ENCODE measurements at places on chromosomes 3 and 15.

- DNase-seq, result no peak
Observed at GRCh38 chr15:41148065-41148464, 32.0 kb upstream of the INO80 start.

- no peak for DNase-seq
Observed at GRCh38 chr3:100780071-100780622, 70.9 kb downstream of the TFG start.

DNA sequence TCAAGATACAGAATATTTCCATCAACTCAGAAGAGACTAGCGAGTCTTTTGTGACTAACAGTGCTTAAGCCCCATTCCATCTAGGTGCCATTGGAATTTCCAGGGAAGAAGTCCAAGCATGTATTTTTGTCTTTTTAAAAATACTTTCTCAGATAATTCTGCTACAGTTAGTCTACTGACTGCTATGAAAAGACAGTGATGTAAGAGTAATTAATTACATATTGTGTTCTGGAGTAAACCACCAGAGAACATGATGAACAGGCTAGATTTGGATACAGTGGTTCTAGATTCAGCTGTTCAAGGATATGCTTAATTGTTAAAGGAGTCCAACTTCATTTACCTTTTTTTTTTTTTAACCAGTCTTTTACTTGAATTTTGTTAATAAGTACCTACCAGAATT, 34.8 kb upstream of the PAK6 start:
- DNase-seq, result no peak

- DNase-seq, result no peak
Observed at GRCh38 chr3:60079076-60079475, 1029.3 kb upstream of the CFAP20DC start.

GRCh38 chr15:66841953-66842681, 140.1 kb downstream of the SMAD6 start:
- peak; percentile 63 for DNase-seq

GRCh38 chr15:39778021-39778420, 4.6 kb downstream of the FSIP1 start:
- no peak for DNase-seq

DNA sequence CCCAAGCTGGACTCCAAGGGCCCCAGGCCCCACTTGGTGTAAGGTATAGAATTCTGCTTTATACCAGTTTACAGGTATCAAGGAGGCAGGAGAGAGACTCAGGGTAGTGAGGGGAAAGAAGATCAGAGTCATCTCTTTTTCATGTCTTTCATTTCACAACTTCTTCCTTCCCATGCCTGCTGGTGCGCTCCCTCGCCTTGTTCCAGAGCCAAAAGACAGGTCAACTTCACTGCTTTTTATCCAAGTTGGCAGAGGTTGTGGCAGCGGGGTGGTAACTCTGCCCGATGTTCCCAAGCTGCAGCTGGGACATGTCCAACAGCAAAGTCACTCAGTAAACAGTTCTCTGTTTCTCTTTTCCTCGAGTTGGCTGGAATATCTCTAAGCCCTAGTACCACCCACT, 86.3 kb upstream of the TCF12 start:
- DNase-seq, result no peak

DNA sequence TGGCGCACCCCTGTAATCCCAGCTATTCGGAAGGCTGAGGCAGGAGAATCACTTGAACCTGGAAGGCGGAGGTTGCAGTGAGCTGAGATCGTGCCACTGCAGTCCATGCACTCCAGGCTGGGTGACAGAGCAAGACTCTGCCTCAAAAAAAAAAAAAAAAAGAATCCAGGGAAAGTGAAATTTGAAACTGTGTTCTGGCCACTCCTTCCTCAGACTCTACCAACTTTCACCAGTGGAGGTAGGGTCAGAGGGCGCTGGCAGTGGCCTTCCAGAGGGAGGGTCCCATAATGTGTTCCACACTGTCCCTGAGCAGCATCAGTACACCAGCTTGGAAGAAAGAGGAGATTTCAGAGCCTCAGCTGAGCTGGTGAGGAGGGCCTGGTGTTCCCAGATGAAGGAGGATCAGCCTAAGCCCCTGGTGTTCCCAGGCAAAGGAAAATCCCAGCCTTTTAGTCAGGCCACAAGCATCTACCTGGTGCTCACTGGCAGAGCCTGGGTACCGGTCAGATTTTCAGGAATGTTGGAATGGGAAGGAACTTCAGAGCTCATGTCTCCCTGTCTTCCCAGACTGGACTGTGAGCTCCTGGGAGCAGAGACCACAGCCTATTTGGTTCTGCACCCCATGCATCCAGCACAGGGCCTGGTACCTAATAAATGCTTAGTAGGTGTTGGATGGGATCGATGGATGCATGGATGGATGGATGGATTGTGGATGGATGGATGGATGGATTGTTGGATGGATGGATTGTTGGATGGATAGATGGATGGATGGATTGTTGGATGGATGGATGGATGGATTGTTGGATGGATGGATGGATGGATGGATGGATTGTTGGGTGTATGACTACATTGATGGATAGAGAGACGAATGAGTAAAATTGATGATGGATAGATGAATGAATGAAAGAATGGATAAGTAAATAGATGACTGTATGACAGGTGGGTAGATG, 117.9 kb downstream of the CORO2B start:
- DNase-seq, result no peak

DNA sequence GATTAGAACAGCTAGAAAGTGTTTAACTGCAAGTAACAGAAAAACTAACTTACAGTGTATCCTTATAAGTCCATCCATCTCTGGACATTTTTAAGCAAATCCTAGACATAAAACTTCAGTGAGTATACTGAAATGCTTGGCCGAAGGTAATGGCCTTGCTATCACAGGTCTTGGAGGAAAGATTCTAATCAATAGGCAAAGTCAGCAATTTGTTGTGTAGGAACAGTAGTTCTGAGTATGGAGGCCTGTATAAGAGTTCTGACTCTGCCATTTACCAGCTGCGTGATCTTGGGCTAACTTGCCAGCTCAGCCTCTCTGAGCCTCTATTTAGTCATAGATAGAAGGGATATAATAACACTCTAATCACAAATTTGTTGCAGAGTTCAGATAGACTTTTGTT, 328.1 kb downstream of the IL20RB start:
- DNase-seq, result no peak

GRCh38 chr3:64852738-64853137, 164.9 kb upstream of the ADAMTS9 start:
- DNase-seq, result no peak

DNA sequence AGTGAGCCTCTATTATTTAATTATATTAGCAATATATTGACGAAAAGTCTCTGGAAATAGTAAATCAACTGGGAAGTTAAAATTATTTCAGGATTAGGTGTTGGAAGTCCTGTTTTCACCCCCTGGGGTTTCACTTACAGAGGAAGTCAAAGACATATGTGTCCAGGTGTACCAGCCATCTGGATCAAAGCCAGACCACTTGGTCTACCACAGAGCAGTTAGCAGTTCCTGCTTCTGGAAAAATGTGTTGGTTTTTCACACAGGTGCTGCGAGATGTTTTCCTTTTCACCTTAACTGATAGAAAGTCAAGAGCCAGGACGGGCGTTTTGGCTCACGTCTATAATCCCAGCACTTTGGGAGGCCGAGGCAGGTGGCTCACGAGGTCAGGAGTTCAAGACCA, 13.1 kb downstream of the MME start:
- DNase-seq, result no peak

GRCh38 chr3:43063114-43063513, 42.8 kb downstream of the POMGNT2 start:
- DNase-seq, result no peak

DNA sequence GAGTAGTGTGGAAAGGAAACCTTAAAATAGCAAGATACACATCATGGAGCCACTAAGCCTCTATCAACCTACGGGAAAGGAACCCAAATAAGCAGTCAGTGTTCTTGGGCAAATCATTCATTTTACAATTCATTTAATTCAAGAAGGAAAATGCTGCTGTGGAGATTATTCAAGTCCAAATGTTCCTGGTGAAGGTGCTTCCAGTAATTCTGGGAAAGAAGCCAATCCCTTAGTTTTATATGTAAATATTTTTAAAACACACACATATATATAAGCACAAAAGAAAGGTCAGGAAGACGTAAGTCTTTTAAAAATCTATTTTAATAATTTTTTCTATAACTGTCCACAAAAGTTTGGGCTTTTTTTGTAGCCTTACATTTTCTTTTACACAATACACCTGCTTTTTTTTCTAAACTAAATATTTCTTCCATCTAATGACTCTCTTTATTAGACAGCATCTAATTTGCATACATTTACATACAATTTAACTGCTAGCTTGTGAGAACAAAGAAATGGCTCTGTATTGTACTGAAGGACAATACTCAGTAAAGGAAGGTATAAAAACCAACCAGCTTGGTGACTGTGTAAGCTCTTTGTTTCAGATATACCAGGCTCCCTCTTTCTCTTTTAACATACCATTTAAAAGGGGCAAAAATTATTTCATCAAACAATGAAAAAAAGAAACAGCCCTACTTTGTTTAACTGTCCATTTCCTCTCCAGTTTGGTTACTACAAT, 269.5 kb downstream of the ZBTB20 start:
- no peak for DNase-seq

- no peak for DNase-seq
Observed at GRCh38 chr3:32968166-32968919, 16.9 kb downstream of the CCR4 start.

- no peak for DNase-seq
Observed at GRCh38 chr15:74460298-74460697, 662 bp downstream of the UBL7 start.

- no peak for DNase-seq
Observed at GRCh38 chr15:40338041-40338657, 2.6 kb downstream of the CCDC9B start.

DNA sequence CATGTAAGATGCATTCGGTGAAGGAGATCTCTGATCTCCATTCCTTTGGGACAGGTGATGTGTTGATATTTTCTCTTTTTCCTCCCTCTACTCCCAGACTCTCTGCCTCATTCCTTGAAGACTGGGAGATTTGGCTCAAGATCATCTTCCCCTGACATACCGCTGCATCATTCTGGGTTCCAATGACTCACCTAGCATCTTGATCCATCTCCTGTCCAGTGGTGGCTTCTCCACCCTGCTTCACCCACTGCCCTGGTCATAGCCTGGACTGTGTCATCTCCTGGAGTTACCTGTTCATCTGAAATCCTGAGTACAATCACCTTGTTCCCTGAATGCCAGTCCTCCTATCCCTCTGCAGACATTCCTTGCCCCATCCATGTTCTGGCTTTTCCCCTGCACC, 57.4 kb upstream of the TRAK1 start:
- no peak for DNase-seq

DNA sequence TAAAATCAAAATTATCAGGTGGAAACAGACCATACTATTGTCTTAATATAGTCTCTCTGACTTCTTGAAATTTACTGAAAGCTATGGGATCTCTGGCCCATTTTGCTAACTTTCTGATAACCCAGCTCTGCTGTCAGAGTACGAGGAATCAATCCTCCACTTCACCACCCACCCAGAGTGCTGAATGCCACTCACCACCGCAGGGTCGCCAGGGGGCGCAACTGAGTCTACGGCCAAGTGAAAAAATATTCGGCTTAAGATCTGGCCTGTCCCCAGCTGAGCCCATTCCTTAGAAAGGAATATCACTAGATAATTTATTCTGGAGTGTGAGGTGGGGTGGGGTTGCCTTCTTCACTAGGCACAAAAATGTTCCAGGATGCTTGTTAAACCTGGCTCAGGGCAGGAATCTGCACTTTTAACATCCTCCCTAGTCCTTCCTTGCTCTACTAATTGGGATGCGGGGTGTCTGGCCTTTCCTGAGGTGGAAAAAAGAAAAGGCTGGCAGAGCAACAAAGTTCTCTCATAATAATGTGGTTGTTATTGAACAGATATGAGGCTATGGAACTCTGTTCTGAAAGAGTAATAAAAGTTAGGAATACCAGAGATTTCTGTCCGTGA, 520.6 kb downstream of the MFSD1 start:
- no peak for DNase-seq

GRCh38 chr3:120274739-120275167, 10.3 kb downstream of the GPR156 start:
- DNase-seq, result peak; percentile 19

GRCh38 chr3:139689708-139690228, 12.0 kb upstream of the NMNAT3 start:
- no peak for DNase-seq

GRCh38 chr3:61239871-61240270, 11.4 kb downstream of the FHIT start:
- no peak for DNase-seq

- no peak for DNase-seq
Observed at GRCh38 chr3:22745321-22745720, 457.8 kb upstream of the UBE2E2 start.

DNA sequence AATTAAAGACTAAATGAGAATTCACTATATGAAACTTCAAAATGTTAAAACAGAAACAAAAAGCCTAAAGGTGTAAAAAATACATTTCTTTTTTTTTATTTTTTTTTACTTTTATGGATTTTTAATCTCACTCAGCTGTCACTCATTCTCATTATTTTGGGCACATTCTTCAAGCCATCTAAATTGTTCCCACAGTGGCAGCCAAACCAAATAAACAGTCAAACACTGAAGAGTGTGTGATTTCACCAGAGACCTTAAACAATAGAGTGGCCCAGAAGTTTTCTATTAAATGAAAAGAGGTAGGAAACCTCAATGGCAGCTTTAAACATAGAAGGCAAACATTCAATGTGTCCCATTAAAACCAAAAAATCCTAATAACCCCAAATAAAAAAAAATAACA, 616.1 kb downstream of the OTOL1 start:
- no peak for DNase-seq

GRCh38 chr15:63553388-63553791, 43.8 kb upstream of the FBXL22 start:
- peak; percentile 90 for DNase-seq

DNA sequence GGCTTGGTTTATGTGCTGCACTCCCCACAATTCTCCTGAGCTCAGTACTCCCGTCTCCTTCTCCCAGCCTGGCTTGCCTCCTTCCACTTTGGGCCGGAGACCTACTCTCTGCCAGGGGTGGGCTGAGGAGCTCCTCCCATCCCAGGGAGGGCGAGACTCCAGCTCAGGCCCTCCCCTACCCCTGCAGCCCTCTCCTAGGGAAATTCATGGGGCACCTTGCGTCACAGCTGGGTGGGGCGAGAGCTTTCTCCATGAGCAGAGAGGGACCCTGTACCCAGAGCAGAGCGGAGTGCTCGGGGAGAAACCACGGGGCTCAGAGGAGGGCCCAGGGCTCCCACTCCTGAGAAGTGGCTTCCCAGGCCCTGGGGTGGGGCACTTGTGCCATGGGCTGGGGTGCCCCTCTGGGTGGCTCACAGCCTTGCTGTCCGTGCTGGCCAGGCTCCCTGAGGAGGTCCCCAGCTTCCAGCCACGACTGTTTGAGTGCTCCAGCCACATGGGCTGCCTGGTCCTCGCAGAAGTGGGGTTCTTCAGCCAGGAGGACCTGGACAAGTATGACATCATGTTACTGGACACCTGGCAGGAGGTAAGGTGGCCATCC, 13.3 kb downstream of the VILL start:
- no peak for DNase-seq

DNA sequence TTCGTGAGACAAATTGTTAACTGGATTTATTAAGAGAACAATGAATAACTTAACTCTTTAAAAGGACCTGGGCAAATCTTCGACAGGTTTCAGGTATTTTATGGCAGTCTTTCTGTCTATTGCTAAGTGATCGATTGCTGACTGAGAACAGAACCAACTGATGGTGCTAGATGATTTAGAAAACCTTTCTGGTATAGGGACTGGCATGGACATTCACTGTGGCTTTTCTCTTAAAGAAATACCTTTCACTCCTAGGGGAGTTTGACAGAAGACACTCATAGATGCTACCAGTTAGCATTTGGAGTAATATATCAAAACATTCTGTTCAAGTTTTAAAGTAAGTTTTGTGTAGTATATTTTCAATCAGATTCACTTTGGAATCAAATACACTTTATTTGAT, 654 bp downstream of the PPARG start:
- DNase-seq, result no peak

GRCh38 chr3:24160424-24161095, 215.5 kb downstream of the NR1D2 start:
- no peak for DNase-seq

All from skeletal muscle cell (primary cell).